ENCODE measurements at places on chromosomes 3 and 15.

GRCh38 chr3:151630035-151630434 lies 103.7 kb upstream of the AADACL2 start:
- no peak for DNase-seq

DNA sequence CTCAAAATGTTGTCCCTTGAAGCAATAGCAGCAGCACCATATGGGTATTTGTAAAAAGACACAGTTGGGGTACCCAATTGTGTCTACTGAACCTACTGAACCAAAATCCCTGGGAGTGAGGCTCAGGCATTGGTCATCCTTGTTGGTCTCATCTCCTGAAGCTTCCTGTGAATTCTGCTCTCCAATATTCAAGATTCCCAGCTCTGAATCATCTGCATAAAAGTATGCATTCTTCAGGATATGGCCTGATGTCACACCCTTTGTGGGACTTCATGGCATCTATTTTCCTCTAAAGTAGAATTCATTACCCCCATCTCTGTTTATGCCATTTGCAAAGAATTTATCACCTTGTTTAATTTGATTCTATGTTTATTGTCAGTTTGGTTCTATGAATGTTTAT lies 13.3 kb upstream of the PTX3 start:
- DNase-seq: no peak

GRCh38 chr3:193711523-193711963 lies 118.5 kb downstream of the OPA1 start:
- DNase-seq: no peak

DNA sequence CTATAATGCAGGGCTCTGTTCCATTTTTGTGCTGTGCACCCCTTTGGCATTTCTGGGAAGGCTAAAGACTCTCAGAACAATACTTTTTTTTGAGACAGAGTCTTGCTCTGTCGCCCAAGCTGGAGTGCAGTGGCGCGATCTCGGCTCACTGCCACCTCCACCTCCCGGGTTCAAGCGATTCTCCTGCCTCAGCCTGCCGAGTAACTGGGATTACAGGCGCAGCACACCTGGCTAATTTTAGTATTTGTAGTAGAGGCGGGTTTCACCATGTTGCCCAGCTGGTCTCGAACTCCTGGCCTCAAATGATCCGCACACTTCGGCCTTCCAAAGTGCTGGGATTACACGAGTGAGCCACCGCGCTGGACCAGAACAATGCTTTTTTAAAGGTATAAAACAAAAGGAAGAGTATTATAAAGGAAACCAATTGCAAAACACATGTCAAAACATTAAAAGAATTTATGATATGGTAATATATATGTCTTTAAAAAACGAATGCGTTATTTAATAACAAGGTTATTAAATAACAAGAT lies 999 bp downstream of the SQOR start:
- no peak for DNase-seq

DNA sequence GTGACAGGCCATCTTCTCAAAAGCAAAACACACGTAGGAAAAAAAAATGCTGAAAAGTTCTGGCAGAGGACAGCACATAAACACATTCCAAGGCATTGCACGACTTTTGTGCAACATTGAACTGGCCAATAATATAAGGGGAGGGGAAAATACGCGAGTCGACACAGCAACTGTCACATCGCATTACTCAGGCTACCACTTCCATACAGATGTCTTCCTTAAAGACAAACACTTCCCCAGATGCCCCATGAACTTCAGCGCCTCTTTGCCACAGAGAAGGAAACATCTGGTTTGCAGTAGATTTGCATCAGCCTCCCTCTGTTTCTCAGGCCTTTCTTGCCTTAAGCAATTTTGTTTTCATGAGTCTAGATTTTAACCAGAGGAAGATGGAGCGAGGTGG lies 144.4 kb upstream of the IGF1R start:
- DNase-seq: no peak

GRCh38 chr3:49339581-49339940 lies 292 bp downstream of the USP4 start:
- peak; percentile 15 for DNase-seq

DNA sequence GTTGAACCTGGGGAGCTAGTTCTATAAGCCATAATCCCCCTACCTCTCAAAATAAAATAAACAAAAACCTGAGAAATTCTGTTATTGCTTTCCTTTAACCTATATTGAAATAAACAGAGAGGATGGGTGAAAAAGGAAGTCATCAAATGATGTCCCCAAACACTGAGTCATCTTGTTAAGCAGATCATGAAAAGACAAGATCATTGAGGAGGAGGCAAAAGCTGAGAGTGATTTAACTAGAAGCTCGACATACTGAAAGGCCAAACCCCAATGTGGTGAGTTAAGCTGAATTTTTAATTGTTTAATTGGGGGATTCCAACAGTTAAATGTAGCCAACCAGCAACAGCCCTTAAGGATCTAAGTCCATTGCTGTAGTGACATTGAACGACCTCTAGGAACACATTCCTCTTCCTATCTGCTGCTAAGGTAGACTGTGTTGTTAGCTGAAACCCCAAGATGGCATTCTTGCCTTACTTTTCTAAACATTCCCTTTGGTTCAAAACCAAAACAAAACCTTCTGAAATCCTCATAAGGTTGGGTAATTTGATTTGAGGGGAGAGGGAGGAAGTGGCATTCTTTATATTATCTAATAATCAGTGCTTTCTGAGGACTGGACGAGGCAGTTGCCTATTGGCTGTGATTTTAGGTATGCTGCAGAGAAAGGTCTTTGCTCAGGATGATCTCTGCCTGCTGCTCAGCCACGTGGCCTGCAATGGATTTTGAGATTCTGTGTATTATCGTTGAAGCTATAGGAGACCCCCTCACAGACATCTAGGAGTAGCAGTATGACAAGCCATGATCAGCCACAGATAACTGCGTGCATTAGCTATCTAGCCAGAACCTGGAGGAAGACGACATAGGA lies 62.7 kb upstream of the BNIP2 start:
- no peak for DNase-seq

GRCh38 chr3:118813472-118813871 lies 221.2 kb downstream of the IGSF11 start:
- DNase-seq: no peak

DNA sequence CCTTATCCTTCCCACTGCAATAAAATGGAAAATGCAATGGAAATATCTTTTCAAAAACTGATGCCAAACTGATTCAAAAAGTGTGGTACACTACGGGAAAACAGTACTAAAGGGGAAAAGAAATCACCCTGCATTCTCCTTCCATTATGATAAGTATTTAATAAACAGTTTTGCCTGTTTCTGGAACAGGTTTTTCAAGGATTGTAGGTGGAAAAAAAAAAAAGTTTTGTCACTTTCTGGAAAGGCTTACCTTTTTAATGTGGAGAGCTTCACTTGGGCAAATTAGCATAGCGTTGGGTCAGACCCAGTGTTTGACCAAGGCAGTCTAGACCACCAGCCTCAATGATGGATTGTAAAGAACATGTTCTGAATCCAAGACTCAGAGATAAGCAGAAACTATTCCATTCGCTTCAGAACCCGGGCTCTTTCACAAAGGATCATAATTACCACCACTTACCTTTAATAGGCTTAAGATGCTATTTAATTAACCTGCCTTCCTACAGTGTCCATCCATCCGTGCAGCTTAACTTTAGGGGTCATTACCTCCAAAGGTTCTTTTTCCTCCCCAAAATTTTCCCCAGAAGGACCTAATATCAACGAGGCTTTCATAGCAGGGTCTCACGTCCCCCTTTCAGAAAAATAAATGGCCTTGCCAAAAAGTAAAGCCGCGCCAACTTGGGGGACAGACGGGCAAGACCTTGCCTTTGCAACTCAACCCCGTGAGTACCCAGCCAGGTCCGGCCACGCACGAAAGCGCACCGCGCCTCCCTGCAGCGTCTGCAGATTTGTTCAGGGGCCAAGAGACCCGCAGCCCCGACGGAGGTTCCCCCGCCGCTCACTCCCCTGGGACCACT lies 1.0 kb downstream of the DCBLD2 start:
- DNase-seq: no peak

DNA sequence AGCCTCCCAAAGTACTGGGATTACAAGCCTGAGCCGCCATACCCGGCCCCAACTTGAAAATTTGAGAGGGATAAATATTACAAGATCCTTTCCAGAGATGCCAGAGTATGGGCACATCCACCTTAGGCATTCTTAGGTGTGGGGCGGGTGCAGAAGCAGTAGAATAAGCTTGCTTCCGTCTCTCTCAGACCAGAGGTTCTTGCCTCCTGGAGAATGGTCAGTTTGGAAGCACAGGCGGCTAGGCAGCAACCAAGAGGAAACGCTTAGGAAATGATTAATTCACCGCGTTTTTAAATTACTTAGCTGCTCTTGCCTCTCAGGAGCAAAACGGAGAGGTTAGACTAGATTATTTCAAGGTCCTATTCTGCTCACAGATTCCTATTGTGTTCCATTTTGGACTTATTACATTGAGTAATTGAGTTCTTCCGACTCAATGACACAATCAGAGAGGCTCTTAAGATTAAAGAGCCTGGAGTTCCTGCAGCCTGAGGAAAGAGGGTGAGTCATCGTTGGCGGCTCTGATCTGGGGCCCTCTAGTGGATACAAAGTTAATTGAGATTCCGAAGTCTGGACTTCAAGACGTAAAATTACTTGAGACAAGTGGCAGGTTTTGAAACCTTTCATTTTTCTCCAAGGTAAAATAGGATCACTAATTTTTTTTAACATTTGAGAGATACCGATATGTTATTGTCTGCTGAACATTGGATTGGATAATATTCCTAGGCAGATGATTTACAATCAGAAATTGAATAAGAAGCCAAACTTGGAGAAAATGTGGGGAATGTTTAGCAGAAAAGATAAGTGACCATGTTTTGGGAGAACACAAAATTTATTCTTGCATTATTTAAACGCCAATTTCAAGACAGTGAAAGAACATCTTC lies 5.8 kb upstream of the TOPAZ1 start:
- DNase-seq: peak; percentile 42

GRCh38 chr3:187040516-187041361 lies 98.6 kb downstream of the RPL39L start:
- no peak for DNase-seq

GRCh38 chr3:184176377-184177330 lies 2.0 kb downstream of the AP2M1 start:
- DNase-seq: no peak

GRCh38 chr15:72201391-72201921 lies 3.9 kb upstream of the GRAMD2A start:
- no peak for DNase-seq

DNA sequence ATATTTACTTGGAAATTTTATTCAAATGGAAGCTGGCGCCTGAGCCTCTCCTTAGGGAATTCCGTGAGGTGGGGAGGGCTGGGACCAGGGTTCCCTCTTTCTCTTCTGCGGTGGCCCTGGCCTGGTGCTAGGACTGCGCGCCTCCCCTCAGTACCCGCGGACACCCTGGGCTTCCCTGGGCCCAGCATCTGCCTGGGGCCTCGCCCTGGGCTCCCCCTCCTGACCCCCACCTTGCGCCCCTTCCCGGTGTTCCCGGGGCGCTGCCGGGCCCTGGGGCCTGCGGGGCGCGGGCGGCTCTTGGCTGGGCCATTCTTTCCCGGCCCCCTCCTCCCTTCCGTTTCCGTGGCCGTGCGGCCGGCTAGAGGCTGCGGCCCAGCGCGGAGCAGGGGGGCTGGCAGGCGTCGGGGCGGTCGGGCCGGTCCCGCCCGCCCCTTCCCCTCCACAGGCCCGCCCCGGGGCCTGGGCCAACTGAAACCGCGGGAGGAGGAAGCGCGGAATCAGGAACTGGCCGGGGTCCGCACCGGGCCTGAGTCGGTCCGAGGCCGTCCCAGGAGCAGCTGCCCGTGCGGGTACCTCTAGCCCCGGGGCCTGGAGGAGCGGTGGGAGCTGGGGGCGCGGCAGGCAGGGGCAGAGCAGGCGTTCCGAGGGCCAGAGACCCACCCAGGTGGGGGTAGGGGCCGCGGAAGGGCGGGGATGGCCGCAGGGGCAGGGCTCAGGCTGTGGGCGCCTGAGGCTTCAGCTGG lies at the start of gene FES:
TSS of gene FES (plus strand) at position 529 of the 743 bp plus-strand sequence. CDS start 542 bp downstream, outside the sequence.
- DNase-seq: no peak

DNA sequence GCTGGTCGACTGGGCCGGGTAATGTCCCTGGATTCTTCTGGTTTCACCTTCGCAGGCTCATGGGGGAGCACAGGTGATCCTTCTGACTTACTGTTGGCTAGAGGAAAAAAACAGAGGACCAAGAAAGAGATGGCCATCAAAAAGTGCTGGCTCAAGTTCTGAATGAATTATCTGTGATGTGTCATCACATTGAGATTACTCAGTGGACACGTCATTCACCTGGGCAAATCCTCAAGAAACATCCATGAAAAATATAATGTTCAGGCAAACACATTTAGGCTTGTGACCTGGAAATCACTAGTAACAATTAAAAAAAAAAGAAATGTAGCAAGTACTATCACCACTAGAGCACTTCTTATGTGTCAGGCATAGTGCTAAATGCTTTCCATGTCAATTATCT lies 81.5 kb upstream of the SLC2A2 start:
- no peak for DNase-seq

GRCh38 chr15:46525984-46526725 lies 891.3 kb downstream of the SQOR start:
- DNase-seq: no peak

- no peak for DNase-seq
Observed at GRCh38 chr3:196225086-196225485, 8.8 kb downstream of the SLC51A start.

GRCh38 chr3:172098698-172099494 lies 59.5 kb downstream of the FNDC3B start:
- no peak for DNase-seq

- DNase-seq: no peak
Observed at GRCh38 chr3:50168388-50168787, 13.3 kb downstream of the SEMA3F start.

DNA sequence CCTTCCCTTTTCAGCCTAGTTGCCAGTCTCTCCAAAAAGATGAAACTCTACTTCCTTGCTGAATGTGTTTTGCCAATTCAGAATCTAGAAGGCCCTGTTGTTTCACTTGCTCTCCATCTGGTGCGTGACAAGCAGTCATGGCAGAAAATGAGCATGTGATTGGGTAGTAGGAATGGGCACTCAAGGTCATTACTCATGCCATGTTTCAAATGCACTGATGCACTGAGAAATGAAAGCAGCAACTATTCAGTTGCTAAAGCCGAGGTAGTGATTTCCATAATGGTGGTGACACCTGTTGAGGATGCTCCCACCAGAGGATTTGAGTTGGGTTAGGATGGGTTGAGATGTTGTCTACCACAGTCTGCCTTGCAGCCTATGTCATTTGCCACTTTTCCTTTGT lies 12.7 kb downstream of the ZBTB38 start:
- DNase-seq: no peak

DNA sequence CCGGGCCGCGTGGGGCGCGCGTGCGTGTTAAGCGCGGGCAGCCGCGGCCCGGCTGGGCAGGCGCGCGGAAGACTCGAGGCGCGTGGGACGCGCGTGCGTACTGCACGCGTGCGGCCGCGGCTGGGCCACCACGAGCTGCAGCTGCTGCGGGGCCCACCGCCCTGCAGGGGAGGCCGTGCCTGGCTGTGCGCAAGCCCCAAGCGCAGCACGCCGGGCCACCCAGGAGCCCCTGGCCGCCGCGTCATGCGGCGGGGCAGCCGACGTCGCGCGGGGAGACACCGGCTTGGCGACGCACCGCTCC lies 590 bp upstream of the TRIM71 start:
- DNase-seq: no peak

GRCh38 chr3:165523801-165524200 lies 313.4 kb downstream of the BCHE start:
- no peak for DNase-seq

GRCh38 chr15:40331637-40332036 lies 8.1 kb downstream of the INAFM2 start:
- no peak for DNase-seq

- no peak for DNase-seq
Observed at GRCh38 chr3:55592572-55592971, 105.5 kb upstream of the WNT5A start.

- no peak for DNase-seq
Observed at GRCh38 chr15:91182101-91182500, 82.0 kb downstream of the SV2B start.
